ENCODE measurements at places on chromosomes 16 and 17.

GRCh38 chr17:2398655-2399571, 1.9 kb downstream of the MNT start:
- peak; percentile 59 for DNase-seq

DNA sequence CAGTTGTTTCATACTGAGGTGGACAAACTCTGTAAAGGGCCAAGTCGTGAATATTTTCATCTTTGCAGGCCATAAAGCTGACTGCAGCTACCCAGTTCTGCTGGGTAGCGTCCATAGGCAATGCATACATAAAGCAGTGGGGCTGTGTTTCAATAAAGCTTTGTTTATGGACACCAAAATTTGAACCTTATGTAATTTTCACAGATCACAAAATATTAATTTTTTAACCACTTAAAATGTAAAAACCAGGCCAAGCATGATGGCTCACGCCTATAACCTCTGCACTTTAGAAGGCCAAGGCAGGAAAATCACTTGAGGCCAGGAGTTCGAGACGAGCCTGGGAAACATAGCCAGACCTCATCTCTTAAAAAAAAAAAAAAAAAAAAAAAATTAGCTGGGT, 148.0 kb downstream of the CCDC182 start:
- DNase-seq: no peak

GRCh38 chr16:88831838-88832237, 20.1 kb upstream of the APRT start:
- DNase-seq: no peak

DNA sequence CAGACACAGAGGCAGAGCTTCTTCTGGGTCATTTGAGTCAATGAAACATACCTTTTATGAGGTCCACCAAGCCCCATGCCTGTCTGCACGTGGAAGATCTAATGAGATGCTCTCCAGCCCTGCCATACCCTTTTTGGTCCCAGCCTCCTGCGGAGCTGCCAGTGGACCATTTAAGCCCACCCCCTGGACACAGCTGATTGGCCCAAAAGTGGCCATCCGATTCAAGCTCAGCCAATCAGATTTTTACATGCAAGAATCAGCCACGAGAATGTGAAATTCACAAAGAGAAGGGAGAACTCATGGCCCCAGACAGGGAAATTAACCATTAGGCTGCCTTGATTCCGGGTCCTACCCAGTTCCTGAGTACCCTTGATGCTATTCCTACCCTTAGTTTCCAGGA, 231.0 kb upstream of the EEF2KMT start:
- no peak for DNase-seq

DNA sequence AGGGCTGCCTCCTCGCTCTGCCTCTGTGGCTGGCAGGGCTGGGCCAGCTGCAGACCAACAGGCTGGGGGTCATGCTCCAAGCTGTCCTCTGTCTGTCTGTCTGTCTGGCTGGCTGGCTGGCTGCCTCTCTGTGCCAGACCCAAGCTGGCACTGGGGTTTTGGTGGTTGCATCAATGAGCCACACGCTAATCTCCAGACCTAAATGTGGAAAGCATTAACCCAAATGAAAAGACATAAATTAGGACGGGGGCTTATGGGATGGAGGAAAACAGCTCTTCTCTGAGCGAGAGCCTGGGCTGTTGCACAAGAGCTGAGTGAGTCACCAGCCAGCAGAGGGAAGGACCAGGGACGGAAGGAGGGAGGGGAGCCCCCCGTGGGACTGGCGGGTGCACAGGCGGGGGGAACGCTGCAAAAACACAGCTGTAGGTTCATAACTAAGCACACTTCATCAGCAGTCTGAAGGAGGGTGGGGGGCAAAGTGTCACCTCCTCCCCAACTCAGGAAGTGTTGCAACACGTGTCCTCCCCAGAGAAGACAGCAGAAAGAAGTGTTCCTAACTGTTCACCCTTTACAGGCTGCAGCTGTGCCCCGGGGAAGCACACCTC, 83.4 kb downstream of the GAS7 start:
- DNase-seq: peak; percentile 78

- peak; percentile 25 for DNase-seq
These were observed 76.8 kb downstream of the RPTOR start for GRCh38 chr17:80621335-80621996.

DNA sequence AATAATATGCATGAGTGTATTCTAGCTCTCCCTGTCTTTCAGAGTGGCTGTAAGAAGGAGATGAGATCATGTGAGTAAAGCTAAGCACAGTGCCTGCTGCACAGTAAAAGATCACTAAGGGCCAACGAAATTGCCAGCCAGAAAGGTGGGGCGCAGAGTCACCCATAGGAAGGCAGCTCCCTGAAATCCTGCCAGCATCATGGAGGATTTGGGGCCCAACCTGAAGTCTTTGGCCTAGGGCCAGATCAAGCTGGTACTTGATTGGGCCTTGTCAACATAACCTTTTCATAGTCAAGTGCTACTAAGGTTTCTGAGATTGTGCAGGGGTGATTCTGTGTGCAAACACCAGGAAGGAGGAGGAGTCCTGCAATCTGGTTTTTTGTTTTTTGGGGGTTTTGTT, 16.5 kb downstream of the SCNN1B start:
- DNase-seq: no peak

GRCh38 chr16:55294129-55294528, 29.9 kb upstream of the IRX6 start:
- no peak for DNase-seq

DNA sequence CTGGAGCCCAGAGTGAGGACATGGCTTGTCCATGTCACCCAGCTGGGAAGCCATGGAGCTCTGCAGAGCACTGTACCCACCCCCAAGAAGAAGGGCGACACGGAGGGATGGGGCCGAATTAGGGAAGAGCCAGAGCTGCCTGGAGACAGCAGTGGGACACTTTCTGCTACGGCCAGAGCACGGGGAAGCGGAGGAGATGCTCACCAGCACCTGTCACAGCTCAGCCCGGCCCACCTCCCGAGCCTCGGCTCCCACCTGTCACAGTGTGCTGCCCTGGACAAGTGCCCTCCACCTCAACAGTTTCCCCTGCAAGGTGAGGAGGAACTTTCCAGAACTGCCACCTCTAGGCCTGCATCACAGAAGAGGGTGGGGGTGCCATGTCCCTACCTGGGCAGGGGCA, 36.4 kb downstream of the PEMT start:
- DNase-seq: no peak

DNA sequence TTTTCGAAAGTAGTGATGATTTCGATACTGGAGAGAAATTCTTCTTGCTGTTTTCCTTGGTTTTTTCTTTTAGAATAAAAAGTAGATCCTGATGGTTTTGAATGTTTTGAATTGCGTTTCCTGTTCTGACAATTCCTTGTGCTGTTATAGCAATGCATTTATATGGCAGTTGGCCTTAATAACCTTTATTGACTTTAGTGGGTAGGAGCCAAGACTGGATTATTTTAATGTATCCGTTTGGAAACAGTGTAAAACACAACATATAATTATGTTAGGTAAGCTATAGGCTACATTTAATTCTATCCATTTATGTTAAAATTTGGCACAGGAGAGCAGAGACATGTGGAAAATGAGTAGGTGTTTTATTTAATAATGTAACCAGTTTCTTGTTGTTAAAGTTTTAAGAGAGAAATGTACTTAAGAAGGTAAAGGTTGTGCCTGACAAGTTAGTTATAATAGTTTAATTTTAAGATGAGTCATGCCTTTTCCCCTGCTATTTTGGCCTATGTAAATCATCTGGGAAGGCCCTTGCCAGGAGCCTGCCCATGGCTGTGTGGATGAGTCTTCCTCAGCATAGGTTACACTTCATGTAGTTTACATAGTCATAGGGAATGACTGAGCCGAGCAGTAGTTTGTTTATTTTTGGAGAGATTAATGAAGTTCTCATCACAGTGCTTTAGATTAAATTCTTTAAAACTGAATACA, 189.9 kb downstream of the FTO start:
- DNase-seq: no peak

- DNase-seq: no peak
These were observed at the start of gene TMIGD1 for GRCh38 chr17:30333503-30334360. Gene TMIGD1 (minus strand): TSS chr17:30334057. CDS start chr17:30332133, 1,924 bp downstream.

DNA sequence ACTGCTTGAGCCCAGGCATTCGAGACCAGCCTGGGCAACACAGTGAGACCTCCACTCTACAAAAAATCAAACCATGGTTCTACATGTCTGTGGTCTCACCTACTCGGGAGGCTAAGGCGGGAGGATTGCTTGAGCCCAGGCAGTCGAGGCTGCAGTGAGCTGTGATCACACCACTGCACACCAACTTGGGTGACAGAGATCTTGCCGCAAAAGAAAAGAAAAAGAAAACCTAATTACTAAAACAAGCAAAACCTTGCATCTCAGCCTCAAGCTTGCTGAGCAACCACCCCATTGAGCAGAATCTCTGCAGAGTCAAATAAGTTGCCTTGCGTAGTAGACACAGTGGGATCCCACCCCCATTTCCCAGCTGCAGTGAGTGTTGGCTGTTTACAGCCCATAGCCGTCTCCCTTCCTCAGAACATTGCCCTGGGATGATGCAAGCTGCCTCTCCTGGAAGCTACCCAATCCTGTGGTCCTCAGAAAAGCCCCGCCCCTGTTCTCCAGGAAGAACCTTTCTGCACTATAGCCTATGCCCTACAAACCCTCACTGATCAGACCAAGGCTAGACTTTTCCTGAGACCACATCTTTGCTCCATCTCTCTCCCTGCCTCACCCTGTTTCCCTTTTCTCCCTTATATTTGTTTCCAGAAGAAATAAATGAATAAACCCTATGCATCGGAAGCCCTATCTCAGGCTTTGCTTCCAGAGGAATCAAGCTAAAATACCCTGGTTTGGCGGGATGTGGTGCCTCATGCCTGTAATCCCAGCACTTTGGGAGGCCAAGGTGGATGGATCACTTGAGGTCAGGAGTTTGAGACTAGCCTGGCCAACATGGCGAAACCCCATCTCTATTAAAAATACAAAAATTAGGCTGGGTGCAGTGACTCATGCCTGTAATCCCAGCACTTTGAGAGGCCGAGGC, 16.7 kb upstream of the ERN2 start:
- no peak for DNase-seq

DNA sequence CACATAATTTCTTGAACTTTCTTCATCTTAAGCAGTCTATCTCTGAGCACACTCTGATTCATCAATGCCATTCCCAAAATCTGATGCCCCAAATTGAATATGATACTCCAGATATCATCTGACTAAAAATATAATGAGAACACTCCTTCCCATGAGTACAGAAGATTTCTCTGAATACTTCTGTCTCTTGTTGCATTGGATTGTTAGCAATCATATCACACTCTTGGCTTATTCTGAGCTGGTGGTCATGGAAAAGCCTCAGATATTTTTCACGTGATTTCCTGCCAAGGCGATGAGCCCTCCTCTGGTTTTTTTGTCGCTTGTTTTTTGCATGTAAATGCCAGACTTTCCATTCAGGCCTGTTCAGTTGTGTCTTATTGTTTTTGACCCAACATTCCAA, 87.2 kb downstream of the NOG start:
- no peak for DNase-seq

GRCh38 chr17:21030375-21030774, 12.4 kb downstream of the USP22 start:
- no peak for DNase-seq

- DNase-seq: no peak
These were observed 24.0 kb upstream of the STH start for GRCh38 chr17:45974916-45975630.

DNA sequence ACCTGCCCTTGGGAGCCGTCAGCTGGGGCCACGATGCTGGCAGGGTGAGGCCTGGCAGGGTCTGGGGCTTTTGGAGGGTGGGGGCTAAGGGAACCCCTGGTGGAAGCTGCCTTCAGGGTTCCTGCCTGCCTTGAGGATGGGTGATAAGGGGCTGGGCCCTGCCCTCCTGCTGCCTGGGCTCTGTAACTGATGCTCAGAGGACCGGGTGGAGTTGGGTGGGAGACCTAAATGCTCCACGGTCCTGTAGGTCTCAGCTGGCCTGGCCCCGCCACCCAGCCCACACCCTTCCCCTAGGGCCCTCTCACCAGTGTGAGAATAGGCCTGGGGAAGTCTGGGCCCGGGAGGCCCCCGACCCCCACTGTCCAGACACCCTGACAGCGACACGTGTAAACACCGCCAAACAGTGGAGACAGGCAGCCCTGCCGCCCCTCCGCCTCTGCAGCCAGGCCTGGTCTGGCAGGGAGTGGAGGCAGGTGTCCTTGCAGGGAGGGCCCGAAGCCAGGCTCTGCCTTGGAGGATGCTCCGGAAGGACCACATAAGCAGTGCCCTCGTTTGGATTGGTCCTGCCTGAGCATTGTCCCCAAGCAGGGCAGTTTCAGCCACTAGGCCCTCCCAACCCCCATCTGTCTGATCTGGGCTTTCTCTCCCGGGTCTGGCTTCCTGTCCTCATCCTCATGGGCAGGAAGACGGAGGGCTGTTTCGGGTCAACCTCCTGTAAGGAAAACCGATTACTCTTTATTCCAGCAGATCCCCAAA, 6.5 kb upstream of the BAHCC1 start:
- DNase-seq: peak; percentile 53

- DNase-seq: peak; percentile 54
These were observed 206.7 kb downstream of the RPTOR start for GRCh38 chr17:80751070-80751945.

- DNase-seq: no peak
These were observed 300.5 kb downstream of the CPPED1 start for GRCh38 chr16:12503191-12503590.

GRCh38 chr16:68607443-68607842, 37.7 kb upstream of the CDH3 start:
- no peak for DNase-seq

DNA sequence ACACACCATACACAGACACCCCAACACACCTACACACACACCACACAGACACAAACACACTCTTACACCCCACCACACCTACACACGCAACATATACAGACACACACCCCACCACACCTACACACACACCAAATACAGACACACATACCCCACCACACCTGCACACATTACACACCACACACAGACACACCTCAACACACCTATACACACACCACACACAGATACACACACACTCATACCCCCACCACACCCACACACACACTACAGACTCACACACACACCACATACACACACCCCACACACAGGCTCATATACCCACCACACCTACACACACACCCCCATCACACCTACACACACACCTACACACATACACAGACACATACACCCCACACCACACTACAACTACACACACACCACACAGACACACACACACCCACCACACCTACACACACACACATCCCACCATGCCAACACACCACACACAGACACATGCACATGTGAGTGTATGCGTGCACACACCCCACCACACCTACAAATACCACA, 31.4 kb downstream of the GPT2 start:
- no peak for DNase-seq

GRCh38 chr16:22786284-22786683, 27.7 kb upstream of the HS3ST2 start:
- DNase-seq: no peak

GRCh38 chr17:74873037-74873873, 461 bp upstream of the FDXR start:
- peak; percentile 99 for DNase-seq

- DNase-seq: peak; percentile 9
These were observed 30.3 kb downstream of the CHD9NB start for GRCh38 chr16:53022374-53022773.

All from caudate nucleus (tissue), 63 donors.